ENCODE measurements at places on chromosomes 1 and 21.

- DNase-seq, result no peak
Measured at GRCh38 chr1:165738794-165739193, 29.9 kb downstream of the TMCO1 start.

DNA sequence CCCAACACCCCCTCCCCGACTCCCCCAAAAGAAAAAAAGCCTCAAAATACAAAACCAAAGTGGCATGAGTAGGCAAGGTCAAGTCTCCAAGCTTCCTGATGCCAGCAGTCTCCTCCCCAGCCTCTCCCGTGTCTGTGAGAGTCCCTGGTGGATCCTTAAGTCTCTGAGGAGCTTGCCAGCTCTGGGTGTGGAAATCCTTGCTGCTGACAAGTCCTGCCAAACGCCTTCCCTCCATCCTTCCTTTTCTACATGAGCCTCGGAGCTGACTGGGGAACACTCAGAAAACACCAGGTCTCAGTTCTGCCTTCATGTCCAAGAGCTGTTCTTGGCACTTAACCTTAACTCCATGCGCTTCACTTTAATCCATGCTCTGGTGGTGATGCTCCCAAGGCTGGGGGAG lies 3.7 kb upstream of the ETV3L start:
- DNase-seq, result no peak

- no peak for DNase-seq
Measured at GRCh38 chr1:200528858-200529606, 91.5 kb downstream of the KIF14 start.

- DNase-seq, result peak; percentile 61
Measured at GRCh38 chr1:21622466-21623315, 46.5 kb downstream of the RAP1GAP start.

DNA sequence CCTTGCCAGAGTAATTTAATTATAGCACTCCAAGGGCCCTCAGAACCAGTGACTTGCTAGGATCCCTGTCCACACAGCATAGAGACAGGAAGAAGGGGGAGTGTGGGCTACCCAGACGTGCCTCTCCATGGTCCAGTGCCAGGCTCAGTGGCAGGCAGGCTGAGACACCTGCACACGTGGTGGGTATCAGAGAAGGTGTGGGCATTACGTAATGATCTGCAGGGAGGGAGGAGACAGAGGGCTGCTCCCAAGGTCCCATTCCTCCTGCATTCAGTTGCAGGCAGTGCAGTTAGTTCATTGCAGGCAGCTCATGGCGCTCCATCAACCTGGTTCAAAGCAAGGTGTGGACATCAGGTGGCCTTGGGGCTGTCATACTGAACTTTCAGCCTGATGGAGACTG lies 49.9 kb downstream of the C8B start:
- no peak for DNase-seq

DNA sequence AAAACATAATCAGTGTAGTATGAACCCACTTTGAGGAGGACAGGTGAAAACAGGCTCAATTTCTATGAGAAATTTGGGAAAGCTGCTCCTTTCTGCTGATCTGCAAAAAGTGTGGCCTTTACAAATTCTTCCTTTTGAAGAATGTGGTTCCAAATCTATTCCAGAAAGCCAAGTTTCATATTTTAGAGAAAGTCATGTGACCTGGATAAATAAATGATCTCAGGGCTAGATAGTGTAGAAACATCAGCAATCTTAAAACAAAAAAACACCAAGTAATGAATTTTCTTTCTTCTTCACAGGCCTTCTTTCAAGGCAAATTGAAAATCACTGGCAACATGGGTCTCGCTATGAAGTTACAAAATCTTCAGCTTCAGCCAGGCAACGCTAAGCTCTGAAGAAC lies 11.7 kb upstream of the PODN start:
- no peak for DNase-seq

DNA sequence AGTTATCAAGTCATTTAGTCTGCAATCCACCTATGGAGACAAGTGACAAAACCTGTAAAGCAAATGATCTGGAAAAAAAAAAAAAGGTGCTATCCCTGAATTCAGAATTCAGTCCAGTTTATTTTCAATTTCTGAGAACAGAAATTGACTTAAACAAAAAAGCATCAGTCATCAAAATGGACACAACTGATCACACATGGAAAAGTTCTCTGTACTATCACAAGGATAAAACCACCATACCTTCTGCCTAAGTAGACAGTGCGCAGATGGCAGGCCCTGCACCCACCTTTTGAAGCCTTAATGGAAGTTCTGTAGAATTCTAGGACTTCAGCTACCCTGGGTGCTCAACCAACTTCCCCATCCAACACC lies 3.5 kb downstream of the PABPC4 start:
- no peak for DNase-seq

DNA sequence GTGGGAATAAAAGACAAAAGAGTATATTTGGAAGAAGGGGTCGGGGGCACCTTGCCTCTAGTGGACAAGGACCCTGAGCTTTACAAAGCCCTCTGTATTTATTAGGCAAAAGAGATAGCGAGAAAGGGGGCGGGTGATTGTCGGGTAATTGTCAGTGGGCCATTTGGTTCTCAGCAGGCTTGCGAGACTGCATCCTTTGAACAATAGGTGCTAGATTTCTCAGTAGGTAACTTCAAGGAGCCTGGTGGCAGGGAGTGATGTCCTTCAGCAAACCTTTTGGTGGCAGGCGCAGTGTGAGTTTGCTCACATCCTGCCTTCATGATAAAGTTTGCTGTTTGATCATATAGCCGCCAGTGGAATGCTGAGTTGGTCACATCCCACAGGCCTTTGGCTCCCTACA lies 71.4 kb downstream of the AXDND1 start:
- DNase-seq, result no peak

DNA sequence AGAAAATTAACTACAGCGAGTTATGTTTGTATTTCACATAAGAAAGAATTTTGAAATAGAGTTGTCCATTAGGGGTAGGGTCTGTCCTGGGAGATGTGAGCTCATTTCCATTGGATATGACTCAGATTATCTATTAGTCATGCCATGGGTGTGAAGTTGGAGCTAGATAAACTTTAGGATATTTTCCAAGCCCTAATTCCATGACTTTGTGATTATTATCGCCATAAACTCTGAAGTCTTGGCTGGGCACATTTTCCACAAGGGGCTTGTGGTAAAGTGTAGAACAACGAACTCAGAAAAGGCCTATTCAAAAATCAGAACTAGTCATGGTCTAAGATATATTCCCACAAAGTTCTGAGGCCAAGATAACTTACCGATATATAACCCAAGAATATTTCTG lies 396.6 kb downstream of the DPYD start:
- no peak for DNase-seq

DNA sequence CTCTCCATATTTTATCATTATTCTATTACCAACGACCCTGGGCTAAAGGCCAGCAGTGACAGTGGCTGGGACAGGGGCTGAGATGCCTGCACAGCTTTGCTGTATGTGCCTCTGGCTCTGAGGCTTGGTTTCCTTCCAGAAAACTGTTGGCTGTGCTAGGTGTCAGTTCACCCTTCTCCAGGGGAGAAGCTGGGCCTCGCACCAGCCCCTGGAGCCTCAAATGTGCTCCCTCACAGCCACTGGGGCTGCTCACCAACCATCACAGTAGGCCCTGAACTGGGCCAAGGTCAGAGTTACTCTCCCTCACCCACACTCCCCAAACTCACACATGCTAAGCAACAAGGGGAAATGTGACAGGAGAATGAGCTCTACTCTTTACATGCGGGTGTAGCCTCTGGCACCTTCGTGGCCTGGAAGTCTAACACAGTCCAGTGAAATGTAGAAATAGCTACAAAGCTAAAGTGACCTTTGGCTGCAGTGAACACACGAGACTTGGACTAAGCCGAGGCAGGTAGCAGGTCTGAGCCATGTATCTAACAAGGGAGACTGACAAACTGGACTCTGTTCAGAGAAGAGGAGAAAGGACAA lies 4.7 kb upstream of the CD160 start:
- DNase-seq, result no peak

- DNase-seq, result no peak
Measured at GRCh38 chr21:40858517-40858916, 11.6 kb upstream of the DSCAM start.

DNA sequence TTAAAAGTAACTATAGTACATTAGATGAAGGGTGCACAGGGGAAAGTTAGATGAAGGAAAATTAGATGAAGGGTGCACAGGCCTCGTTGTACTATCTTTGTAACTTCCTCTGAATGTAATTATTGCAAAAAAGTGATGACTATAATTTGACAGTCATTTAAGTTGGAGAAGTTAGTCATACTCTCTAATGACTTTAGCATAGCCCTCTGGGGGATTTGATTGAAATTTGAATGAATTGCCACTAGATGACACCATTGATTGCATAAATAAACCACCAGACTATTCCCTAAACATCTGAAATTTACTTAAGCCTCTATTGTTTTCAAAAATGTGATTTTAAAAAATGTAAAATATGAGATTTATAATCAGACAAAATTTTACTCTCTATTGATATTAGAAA lies 102.6 kb downstream of the TPR start:
- DNase-seq, result no peak

GRCh38 chr21:28226563-28226962 lies 766.1 kb downstream of the LTN1 start:
- DNase-seq, result no peak

- peak; percentile 7 for DNase-seq
Measured at GRCh38 chr1:202316186-202316585, 25.6 kb downstream of the UBE2T start.

Data from activated naive CD4-positive, alpha-beta T cell treated with anti-CD3 and anti-CD28 coated beads, Interleukin-2, amount 50 U/mL, for 72 hours (primary cell).